ENCODE measurements at places on chromosomes 2 and 18.

DNA sequence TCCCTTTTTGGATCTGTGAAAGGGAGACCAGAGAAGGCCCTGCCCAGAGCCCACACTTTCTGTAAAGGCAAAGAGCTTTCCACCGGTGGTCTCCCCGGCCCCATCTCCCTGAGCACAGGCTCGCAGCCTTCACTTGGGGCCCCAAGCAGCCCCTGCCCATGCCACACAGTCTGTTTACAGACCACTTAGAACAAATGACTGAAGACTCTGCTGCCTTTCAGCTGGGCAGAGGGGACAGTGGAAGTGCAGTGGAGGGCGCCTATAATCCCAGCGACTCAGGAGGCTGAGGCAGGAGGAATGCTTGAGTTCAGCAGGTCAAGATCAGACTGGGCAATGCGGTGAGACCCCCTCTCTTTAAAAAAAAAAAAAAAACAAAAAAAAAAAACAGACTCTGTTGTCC is 28.9 kb downstream of the SERTAD2 start:
- no peak for DNase-seq

DNA sequence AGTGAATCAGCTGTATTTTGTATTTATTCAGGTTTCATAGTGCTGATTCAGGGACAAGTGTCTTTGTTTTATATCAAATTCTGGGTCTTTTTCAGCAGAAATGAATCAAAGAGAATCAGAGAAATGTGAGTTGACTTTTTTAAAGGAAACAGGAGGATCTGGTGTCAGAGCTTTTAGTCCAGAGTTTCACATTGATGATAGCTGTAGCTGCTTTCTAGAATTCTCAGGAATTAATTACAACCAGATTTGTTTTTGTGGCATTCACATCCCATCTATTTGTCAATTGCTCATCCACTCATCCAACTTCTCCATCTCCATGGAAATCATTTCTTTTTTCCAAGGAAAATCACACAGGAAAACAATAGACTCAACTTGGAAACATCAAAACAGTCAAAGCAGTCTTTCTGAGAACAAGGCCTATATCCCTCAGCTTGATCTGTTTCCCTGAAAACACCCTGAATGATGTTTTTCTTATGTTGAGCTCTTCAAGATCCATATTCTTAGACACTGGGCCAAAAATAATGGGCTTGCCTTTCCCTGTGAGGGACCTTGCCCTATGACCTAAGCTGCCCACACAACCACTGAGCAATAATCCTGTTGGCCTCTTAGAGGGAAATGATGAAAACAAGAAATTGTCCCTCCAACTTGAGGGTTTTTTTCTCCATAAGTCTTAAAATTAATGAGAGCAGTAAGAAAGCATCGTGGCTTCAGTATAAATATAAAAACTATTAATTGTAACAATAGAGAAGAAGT is 249.5 kb upstream of the FN1 start:
- DNase-seq: peak; percentile 73

DNA sequence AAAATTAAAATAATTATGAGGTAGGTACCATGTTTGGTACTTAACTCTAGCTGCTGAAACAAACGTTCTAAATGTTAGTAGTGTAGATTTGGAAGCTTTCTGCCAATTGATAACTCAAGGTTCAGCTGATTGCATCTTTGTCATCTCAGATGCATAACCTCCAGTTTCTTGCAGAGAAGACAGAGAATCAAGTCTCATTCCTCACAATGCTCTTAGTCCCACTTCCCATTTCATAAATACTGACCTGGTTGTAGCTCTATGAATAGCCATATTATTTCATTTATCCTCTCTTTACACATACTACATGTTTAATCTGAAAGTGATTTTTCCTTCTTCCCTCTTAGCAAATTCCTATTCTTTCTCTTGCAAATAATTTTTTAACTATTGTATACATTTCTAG is 178.5 kb upstream of the SETBP1 start:
- DNase-seq: no peak

GRCh38 chr2:120179396-120179795 is 43.8 kb downstream of the TMEM185B start:
- DNase-seq: no peak

GRCh38 chr2:224919472-224920110 is 122.7 kb downstream of the DOCK10 start:
- no peak for DNase-seq

DNA sequence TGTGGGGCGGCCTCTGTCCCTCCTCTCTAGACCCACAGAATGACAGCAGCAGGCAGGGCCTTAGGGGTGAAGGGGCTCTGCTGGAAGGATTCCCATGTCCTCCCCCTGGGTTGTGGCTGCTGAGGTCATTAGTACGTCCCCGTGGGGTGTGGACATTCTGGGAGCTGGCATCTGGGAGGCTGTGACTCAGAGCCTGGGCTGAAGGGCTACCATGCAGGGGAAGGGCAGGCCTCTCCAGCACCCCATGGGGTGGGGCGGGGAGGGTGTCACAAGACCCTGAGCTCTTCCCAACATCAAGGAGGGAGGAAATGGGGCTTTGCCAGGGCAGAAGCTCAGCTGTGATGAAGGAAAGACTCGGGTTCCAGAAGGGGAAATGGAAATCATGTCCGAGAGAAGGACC is 105.8 kb upstream of the SMAD2 start:
- no peak for DNase-seq

DNA sequence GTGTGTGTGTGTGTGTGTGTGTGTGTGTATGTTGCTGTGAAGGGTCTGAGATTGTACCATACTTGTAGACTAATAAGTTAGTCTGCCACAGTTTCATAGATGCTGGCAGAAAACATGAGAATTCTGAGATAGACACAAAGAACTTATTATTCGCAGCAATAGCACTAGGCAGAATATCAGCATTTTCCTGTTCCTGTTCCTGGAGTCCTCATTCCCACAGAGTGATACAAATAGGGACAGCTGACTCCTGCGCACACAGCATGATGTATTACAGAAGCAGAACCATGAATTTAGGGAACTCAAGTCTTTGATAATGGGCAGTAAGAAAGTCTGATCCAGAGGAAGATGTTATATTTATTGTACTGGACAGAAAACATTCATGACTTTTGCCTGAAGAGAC is 1466.3 kb downstream of the DPP10 start:
- no peak for DNase-seq

- no peak for DNase-seq
Measured at GRCh38 chr2:7795778-7796563, 878.8 kb downstream of the RNF144A start.
